AG04449 (cell line): ENCODE measurements at places on chromosomes 16 and 17.

DNA sequence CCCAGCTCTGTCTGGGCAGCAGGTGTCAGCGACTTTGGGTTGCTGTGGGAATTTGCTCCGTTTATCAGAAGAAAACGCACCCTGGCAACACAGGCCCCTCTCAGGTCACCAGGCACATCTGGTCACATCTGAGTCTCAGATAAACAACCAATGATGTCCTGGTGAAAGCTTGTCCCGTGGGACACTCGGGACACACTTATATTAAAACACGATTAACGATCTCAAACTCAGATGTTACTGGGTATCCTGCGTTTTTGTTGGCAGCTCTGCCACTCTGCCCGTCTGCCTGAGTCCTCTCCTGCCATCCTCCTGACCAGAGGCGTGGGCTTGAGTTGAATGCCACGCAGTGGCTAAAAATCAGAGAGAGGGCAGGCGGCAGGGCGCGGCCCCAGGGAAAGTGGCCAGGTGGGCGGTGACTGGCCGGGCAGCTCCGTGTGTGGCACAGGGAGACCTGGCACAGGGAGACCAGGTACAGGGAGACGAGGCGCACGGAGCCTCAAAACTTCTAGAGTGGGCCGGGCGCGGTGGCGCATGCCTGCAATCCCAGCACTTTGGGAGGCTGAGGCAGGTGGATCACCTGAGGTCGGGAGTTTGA lies 2.1 kb downstream of the SECTM1 start:
- no peak for DNase-seq

- DNase-seq: peak; percentile 45
Observed at GRCh38 chr16:1745181-1745899, 26.0 kb downstream of the NME3 start.

DNA sequence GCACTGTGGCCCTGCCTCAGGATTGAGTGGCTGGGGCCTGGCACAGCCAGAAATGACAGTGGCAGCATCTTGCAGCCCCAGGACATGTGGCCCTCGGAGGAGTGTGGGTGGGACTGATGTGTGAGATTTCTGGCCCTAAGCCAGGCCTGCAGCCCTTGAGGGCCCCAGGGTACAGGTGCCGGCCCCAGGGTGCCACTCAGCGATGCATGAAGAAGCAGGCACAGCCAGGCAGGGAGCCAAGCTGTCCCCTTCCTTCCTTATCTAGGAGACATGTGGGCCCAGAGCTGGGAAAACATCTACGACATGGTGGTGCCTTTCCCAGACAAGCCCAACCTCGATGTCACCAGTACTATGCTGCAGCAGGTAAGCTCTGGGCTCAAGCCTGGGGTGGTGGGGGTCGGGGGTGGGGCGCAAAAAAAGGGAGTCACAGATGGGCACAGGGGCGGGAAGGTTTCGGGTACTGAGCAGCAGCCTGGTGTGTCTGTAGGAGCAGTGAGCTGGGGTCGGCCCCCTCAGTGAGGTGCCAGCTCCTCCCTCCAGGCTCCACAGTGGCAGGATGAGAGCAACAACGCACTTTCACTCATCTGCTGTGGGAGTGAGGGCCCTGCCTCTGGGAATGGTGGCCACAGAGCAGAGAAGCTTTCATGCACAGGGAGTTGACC lies 4.1 kb downstream of the ACE start:
- DNase-seq: no peak

DNA sequence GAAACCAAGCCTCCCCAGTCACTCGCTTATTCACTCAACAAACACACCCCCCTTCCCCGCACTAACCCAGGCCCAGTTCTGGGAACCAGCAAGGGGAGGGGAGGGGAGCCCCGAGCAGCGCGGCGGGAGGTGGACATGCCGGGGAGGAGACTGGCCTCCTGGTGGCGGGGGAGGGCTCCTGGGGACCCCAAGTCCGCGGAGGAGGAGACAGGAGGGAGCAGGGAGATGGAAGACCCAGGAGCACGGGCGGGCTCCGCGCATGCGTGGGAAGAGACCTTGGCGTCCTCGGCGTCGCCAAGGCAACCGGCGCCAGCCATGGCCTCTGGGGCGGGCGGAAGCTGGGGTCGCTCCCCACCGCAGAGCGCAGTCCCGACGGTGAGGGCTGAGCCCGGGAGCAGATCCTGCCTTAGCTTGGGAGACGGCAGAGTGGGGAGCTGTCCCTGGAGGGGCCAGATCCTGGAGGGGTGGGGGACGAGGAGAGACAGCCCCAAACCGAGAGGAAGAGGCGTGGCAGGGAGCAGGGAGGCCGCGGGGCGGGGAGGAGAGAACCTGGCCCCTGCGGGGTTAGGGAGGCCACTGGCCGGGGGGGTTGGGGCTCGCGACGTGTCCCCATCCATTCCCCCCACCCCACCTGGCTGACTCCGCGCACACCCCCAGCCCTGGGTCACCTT lies at the start of gene PRR29:
PRR29 (plus strand) TSS at position 302 of the 671 bp plus-strand sequence; CDS start at position 316, 14 bp downstream.
- DNase-seq: no peak

- no peak for DNase-seq
Observed at GRCh38 chr17:54980375-54980774, 11.8 kb downstream of the STXBP4 start.

DNA sequence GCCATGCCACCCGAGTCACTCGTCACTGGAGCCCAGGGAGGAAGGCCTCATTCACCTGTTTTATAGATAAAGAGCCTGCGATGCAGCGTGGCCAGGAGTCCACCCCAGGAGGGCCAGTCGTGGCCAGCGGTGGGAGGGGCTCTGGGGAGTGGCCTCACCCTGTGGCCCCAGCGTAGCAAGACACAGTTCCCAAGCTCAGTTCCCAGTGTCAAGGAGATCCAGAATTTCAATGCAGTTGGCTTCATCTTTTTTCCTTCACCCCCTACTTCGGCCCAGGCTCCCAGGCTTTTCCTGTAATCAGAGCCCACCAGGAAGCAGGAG lies 84.0 kb downstream of the ABR start:
- no peak for DNase-seq

DNA sequence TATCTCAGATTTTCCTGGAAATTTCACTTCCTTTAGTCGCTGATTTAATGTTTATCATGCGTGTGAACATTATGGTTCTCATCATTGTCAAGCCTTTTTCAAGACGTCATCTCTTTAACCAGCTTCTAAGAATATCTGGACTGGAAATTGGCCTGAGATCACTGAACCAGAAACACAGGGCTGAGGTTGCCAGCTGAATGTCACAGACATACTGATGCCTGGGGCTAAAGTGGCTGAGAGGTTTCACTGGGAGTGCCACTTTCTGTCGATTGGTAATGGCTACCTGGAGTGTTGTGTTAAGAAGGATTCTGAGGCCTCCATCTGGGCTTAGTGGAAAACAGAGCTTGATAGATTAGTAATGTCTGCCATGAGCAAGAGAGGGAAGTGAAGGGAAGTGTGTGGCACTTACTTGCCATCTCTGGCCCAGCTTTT lies 54.2 kb downstream of the CRISPLD2 start:
- no peak for DNase-seq

DNA sequence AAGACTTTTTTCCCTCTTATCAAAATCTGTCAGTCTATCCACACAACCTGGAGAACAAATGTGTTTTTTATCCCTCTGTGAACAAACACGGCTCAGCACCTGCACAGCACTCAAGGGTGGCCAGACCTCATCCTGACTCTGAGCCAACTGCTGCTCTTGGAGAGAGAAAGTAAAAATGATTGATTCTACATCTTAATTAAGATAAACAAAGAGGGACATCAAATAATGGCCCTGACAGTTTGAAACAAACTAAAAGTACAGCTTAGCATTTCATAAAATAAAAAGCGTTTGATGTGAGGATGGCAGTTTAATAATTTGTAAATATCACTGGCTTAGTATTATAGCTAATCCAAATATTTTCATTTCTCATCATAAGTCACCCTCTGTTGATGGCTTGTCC lies 106.2 kb downstream of the SNX11 start:
- DNase-seq: no peak

DNA sequence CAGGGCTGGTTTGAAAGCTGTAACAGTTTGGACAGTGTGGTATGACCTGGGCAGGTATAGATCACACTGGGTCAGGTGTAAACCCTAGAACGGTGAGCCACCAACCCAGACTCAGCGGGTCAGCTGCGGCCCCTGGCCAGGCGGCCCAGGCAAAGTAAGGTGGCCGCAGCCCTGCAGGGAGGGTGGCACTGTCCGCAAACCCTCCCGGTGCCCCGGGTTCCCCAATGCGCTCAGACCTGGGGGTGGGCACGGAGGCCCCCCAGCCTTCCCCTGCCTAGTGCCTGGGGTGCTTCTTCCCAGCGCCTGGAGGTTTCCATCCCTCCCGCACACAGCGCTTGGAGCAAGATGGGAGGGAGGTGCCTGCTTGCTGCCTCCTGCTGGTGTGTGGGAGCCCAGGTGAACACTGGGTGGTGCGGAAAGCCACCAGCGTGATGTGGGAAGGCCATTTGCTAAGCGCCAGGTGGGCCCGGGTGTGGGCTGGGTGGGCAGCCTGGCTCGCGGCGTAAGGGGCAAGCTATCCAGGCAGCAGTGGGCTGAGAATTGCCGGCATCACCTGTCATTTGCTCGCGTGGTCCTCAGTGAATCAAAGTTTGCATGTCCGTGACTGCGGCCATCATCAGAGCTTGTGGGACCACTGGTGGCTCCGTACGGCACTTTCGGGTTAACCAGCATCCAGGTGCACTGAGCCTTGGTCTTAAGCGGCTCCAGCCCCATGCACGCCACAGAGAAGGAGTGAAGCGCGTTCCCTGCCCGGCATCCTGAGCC lies 47.3 kb upstream of the GNG13 start:
- no peak for DNase-seq

DNA sequence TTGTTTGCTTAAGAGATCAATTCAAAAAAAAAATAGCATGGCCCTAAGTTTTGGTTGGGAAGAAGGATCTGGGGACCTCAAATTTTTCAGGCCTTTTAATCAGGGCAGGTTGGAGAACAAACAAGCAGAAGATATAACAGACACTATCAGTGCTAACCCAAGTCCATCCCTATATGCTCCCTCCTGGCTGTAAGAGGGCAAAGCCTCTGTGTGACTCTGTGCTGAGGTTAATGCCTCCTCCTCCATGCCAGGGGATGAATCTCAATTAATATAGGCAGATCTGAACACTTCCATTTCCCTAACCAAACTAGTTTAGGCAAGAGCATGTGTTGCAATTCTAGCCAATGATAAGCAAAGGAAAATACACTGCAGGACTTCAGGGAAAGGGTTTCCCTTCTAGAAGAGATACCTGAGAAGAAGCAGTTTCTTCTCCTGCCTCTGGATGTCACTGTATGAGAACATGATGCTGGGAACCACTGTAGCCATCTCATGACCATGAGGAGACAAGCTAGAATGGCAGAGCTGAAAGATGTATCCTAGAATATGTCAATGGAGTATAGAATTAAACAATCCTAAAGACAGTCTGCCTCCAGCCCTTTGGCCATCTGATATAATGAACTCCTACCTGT lies 76.0 kb downstream of the CHD9NB start:
- no peak for DNase-seq

DNA sequence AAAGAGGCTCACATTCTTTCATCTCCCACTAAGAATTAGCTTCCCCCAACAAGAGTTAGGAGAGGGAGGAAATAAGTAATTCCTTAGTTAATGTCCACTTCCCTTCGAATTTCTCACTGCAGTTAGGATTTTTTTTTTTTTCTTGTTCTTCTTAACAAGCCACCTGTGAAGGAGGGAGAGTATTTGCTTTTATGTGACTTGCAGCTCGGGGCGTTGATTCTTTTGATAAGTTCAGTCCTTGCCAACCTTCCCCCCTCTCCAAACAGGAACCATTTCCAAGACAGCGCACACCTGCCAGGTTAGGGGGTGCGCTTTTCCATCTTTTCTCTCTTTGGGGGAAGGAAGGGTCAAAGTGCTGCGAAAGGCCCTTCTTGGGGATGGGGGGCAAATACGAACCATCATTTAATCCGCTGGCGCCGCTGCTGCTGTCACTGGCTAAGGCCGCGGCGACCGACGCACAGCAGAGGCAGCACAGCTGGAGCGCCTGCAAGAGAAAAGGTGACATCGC lies 758 bp downstream of the ADAMTS18 start:
- no peak for DNase-seq

- no peak for DNase-seq
Observed at GRCh38 chr16:2004795-2005517, 4.7 kb downstream of the ZNF598 start.

DNA sequence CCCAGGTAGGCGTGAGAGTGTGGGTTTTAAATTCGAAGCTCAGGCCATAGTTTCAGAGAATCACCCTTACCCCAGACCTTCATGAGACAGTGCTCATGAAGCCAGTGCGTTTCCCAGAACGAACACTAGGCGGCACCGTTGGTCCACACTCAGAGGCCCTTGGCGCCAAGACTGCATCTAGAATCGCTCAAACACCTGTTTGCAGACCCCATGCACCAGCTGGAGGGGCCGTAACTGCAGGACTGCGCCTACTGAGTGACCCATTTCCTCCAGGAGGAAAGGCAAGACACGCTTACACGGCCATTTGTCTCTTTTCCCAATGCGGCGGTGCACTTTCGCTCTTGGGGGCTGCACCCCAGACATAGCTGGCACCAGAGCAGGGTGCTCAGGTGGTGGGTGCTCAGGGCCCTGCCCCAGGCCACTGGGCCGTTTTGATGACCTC lies 34.0 kb downstream of the ADGRG5 start:
- no peak for DNase-seq

- DNase-seq: no peak
Observed at GRCh38 chr17:56290101-56290801, 137.0 kb downstream of the ANKFN1 start.

DNA sequence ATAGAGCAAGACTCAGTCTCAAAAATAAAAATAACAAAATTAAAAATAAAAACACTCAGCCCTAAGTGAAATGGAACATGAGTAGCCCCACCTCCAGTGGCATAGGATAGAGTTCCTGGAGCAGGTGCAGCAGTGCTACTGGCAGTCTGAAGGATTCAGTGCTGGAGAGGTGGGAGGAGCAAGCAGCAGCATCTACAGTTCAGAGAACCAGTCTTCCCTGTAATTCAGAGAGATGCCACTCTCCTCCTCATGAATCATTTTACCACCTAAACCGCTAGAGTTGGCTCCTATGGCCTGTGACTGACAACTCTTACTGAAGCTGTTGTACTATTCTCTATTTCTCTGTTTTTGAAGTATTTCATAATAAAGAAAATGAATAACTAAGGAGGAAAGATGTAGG lies 56.0 kb upstream of the SMURF2 start:
- no peak for DNase-seq

DNA sequence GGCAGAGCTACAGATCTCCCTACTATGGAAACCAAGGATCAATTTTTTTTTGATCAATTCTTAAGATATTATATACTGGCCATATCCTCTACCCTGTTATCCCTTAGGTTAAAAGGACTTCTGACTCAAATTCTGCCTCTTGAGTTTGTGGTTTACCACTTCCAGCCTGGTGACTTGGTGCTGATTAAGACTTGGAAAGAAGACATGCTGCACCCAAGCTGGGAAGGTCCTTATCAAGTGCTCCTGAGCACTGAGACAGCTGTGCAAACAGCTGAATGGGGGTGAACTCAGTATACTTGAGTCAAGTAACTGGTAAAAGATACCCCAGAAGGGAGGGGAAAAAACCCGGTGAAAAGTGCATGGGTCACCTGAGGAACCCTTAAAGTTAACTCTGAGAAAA lies 20.5 kb upstream of the SPACA3 start:
- no peak for DNase-seq
